Left cardiac atrium (tissue), 4 donors: ENCODE measurements at places on chromosomes 12 and 14. TPM values are rescaled to one million over a fixed set of nuclear protein-coding genes. Genes with fewer than 3 reads are reported as not detected.

MYH6 gene
- total RNA-seq = 11,820 TPM

WIF1 gene
- 0.91 TPM for total RNA-seq

CDC42BPB gene
- 57.3 TPM for total RNA-seq

DNA sequence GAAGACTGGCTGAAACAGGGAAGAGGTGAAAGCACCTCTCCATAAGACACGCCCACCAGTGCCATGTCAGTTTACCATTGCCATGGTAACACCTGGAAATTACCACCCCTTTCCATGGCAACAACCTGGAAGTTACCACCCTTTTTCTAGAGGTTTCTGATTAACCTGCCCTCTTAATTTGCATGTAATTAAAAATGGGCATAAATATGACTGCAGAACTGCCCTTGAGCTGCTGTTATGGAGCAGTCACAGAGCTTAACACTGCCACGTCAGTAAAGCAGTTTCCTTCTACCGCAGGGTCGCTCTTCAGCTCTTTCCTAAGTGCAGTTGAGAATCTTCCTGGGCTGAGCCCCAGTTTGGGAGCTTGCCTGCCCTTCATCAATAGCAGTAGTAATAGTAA lies 55.2 kb downstream of the RASSF3 start:
- DNase-seq = no peak

GRCh38 chr14:72665259-72665658 lies 228.6 kb downstream of the DPF3 start:
- DNase-seq = no peak

DNA sequence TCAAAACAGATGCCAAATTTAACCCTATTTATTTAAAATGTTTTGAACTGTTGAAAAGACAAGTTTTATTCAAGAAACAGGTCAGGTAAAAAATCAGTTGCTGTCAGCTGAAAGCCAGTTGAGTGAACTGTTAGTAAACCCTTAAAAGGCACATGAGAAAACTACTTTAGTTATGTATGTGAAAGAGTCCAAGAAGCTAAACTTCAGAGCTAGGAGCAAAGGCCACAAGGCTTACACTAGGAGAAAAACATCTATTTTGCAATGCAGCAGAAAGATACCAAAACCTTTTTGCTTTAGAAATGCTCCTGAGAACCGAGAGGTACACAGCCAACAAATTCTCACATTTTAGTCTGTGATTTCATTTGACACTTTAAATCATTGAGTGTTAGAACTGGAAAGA lies 375.2 kb downstream of the FSCB start:
- no peak for DNase-seq

DNA sequence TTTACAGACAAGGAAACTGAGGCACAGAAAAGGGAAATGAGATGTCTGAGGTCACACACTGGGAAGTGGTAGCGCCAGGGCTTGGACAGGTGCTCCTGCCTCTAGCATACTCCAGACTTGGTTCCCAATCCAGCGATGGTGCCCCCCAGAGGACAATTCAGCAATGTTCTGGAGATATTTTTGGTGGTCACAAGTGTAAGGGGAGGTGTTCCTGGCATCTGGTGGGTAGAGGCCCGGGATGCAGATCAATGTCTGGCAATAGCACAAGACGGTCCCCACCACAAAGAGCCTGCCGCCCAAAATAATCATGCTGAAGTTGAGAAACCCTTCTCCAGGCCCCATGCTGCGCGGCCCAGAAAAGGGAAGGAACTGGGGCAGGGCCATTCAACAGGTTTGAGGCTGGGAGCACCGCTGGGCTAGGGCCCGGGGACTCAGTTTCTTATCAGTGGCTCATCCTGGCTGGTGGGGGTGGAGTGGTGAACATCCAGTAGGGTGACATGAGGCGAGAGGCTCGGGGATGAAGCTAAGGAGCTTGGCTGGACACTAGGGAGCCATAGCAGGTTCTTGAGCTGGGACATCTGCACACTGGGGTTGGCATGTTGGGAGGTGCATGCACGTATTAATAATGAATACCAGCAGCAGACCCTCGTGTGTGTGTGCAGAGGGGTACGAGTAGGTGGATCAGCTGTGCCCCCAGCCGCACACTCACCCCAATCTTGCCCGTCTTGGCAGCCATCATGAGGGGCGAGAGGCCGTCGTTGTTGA lies 35.1 kb downstream of the TRPV4 start:
- no peak for DNase-seq

- no peak for DNase-seq
Observed at GRCh38 chr14:64844272-64844671, 35.4 kb downstream of the SPTB start.

GRCh38 chr12:132525011-132525832 lies 35.3 kb downstream of the FBRSL1 start:
- DNase-seq = no peak

- no peak for DNase-seq
Observed at GRCh38 chr12:89833337-89834252, 125.0 kb upstream of the ATP2B1 start.
